Mesendoderm (in vitro differentiated cells): ENCODE measurements at places on chromosomes 4 and X.
A peak's percentile ranks its signal among the peaks of the same experiment; 100 is the strongest.

DNA sequence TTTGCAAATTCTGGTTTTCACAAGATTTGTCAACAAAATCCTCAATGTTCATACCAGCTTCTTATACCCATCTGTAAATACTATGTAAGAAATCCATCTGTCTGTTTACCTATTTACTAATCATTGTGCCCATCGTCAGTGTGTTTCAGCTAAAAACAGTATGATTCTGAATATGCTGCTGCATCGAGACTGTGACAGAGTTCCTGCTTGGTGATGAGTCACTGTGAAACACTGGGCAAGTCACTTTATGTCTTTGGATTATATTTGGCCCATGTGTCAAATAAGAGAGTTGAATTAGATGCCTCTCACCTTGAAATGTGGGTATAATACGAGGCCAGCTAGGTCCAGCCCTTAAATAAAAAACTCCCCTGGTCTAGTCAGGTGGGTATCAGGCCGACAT, 79.3 kb downstream of the CBLL2 start:
- no peak for DNase-seq

DNA sequence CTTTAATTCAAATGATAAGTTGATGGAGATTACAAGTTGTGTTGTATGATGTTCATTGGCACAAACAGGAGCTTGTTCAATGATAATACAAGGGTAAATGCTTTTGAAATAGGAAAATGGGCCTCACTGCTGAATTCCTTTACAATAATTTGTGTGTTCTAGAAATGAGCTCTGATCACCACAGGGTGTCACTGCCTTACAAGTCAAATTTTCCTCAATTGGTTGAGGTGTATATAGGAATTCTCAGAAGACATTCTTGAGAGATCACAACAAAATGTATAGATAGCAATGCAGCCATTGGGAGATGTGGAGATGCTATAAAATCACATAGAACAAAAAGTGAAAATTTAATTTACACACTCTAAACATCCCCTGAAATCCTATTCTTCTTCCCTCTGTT, 49.6 kb downstream of the KLF8 start:
- DNase-seq, result peak; percentile 5

- no peak for DNase-seq
These were observed 76.0 kb downstream of the FAT4 start for GRCh38 chr4:125390727-125391126.

DNA sequence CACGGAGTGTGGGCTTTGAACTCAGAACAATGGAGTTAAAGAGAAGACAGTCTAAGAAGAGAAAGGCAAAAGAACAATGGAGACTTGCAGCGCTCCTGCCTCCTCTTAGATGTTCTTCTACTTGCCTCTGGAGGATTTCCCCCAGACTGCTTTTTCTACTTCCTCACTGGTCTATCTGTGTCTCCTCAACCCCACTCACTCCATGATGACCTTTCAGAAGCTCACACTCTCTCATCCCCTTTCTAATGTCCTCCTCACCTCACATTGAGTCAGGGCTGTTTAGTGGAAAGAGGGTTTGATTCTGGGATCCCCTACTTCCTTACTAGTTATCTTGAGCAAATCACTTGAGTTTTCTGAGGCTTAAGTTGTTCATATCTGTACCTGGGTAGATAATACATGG, 12.2 kb upstream of the HERC6 start:
- no peak for DNase-seq

- DNase-seq, result no peak
These were observed 203.3 kb downstream of the ANTXR2 start for GRCh38 chr4:79869597-79870237.

GRCh38 chr4:101701551-101701950, 89.0 kb upstream of the BANK1 start:
- DNase-seq, result no peak

GRCh38 chr4:22174640-22175039, 226.1 kb upstream of the KCNIP4 start:
- DNase-seq, result no peak
